Bone marrow (tissue), 2 donors: ENCODE measurements at places on chromosomes 6 and 20.

DNA sequence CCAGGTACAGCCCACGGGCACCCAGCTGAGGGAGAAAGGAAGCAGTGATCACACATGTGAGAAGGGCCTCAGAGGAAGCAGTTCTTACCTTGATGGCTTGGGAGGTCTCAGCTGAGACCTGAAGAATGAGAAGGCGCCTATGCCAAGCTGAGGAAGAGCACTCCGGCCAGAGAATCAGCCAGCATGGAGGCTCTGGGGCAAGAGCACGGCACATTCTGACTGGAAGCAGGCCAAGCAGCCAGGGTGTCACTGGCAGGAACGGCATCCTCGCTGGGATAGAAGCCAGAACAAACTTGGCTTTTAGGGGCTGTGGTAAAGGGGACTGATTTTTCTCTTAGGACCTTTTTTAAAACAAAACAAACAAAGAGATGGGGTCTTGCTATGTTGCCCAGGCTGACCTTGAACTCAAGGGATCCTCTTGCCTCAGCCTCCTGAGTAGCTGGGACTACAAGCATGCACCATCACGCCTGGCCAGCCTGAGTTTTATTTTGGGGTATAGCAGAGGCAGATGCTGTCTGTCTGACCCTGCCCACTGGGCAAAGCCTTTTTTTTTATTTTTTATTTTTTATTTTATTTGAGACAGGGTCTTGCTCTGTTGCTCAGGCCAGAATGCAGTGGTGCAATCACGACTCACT is 17.6 kb downstream of the GHRH start:
- DNase-seq: no peak

DNA sequence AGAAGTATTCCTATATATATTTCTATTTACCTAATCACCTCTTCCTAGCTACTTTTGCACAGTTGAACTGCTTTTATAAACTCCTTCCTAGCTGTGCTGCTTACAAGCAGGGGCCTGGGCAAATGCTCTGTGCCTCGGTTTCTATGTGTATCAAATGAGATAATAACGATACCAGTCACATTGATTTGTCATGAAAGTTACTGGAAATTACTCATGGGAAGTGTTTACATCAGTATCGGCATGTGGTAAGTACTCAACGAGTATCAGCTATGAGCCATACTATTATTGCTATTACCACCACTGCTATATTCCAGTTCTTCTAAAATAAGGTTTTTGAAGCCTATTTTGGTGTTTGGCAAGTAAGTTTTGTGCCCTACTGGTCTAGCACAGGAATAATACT is 4.9 kb downstream of the LAMA4 start:
- no peak for DNase-seq

DNA sequence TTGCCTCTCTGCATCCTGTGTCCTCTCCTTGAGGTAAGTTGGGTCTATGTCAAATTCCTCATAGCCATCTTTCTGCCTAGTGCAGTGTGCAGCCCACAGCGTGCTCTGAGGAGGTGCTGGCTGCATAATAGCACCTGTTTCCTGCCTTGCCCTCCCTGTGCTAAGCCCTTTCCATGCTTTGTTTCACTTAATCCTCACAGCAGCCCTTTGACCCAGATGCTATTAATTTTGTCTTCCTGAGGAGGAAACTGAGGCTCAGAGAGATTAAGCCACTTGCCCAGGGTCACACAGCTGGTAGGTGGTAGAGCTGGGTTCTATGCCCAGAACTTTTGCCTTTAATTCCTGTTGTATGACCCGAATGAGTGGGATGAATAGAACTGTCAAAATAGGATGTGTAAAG is 13.5 kb downstream of the FAM83D start:
- DNase-seq: no peak

- DNase-seq: no peak
These were observed 246.8 kb downstream of the QKI start for GRCh38 chr6:163661272-163661671.

- no peak for DNase-seq
These were observed 71.3 kb downstream of the MKKS start for GRCh38 chr20:10362674-10363073.

- no peak for DNase-seq
These were observed 139.6 kb downstream of the PHACTR3 start for GRCh38 chr20:59743767-59744485.

GRCh38 chr6:435441-436307 is 44.1 kb downstream of the IRF4 start:
- no peak for DNase-seq

GRCh38 chr20:46088409-46089166 is 1.2 kb downstream of the NCOA5 start:
- no peak for DNase-seq

GRCh38 chr20:19976595-19977372 is 40.4 kb upstream of the NAA20 start:
- no peak for DNase-seq

GRCh38 chr6:25174678-25175077 is 104.5 kb upstream of the CARMIL1 start:
- no peak for DNase-seq

GRCh38 chr6:37204014-37204751 is 34.2 kb downstream of the PIM1 start:
- DNase-seq: no peak

GRCh38 chr6:163720005-163720404 is 305.5 kb downstream of the QKI start:
- no peak for DNase-seq
